DMS 273 treated with DMSO at 0.1 percent for 48 hours (cell line): ENCODE measurements at places on chromosomes 5 and 9.

DNA sequence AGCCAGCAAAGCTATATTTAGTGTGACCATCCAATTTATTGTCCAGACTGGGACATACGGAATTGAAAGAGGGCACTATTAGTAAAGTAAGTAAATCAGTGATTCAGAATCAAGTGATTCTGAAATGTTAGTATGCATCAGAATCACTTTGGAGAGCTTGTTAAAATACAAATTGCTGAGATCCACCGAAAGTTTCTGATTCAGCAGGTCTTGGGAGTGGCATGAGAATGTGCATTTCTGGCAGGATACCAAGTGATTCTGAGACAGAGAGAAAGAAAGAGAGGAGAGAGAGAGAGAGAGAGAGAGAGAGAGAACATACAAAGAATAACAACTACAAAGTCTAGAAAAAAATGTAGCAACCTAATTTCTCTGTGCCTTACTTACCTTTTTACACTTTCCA is 65.4 kb upstream of the ASTN2 start:
- no peak for DNase-seq

DNA sequence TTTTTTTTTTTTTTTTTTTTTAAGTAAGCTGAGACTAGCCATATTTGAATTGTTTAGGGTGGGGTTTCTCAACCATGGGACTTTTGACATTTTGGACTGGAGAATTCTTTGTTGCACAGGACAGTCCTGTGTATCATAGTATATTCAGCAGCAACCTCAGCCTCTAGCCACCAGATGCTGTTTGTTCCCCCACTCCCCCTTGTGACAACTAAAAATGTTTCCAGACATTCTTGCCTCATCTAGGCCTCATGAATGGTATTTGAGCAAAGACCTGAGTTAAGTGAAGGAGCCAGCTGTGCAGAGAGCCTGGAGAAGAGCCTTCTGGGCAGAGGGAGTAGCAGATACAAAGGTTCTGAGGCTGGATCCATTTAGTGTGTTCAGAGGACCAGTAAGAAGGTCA is 155.9 kb downstream of the SGCD start:
- DNase-seq: no peak

- DNase-seq: no peak
Observed at GRCh38 chr9:113646946-113647914, 183.7 kb downstream of the RGS3 start.

DNA sequence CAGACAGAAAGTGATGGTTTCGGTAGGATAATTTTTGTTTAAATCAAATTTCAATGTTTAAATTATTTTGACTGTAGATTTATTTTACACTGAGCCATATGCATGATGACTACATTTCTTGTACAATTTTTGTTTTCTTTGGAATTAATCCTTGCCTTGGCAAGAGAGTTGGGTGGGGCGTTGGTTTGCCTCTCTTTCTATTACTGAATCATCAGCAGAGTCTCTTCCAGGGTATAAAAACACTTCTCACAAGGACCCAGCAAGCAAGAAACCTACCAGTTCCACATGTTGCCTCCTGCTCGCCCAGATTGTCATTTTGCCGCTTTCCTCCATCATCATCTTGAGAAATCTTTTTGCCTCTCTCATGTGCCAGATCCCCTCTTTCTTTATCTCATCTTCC is 455.0 kb upstream of the DMAC1 start:
- DNase-seq: no peak

DNA sequence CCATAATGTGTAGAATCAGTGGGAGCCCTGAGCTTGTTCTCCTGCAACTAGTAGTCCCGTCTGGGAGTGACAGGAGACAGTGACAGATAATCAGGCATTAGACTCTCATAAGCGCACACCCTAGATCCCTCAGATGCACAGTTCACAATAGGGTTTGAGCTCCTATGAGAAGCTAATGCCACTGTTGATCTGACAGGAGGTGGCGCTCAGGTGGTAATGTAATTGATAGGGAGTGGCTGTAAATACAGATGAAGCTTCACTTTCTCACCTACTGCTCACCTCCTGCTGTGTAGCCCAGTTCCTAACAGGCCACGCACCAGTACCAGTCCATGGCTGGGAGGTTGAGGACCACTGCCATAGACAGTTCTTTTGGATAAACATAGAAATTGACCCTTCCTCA is 188.7 kb downstream of the ROR2 start:
- no peak for DNase-seq

DNA sequence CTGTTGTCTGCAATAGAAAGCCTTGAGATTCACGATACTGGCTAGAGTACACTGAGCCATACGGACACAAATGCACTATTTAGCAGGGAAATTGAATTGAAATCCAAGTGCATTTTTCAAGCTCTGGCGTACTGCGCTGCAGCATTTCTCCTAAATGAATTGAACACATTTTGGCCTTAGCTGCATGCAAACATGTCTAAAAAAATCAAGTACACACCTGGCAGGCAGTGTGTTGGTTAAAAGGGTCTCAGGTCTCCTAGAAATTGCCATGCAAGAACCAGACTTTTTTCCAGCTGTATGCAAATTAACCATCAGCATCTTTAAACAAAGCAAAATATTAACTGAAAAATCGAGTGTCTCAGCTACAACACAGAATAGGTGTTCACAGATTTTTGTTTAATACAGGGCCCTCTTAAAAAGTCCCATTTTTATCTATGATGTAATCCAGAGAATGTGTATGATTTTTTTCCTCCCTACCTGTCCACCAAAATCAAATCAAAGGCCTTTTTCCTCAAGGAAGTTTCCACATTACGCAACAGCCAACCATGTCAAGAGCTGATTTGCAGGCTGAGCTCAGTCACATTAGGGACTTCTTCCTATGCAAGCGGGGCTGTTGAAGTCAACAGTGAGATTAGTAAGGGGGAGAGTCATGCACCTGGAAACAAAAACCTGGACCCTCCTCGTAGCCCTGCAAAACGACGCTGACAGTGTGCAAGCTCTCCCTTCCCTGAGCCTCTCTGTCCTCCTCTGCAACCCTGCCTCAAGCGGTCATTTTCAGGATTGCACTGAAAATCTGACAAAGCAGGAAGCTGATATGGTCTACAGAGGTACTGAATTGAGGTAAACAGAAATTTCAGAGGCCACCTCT is 14.1 kb upstream of the SFXN1 start:
- DNase-seq: no peak

GRCh38 chr5:63025679-63026078 is 447.1 kb downstream of the LRRC70 start:
- DNase-seq: no peak
